ENCODE measurements at places on chromosomes 11 and 22.

DNA sequence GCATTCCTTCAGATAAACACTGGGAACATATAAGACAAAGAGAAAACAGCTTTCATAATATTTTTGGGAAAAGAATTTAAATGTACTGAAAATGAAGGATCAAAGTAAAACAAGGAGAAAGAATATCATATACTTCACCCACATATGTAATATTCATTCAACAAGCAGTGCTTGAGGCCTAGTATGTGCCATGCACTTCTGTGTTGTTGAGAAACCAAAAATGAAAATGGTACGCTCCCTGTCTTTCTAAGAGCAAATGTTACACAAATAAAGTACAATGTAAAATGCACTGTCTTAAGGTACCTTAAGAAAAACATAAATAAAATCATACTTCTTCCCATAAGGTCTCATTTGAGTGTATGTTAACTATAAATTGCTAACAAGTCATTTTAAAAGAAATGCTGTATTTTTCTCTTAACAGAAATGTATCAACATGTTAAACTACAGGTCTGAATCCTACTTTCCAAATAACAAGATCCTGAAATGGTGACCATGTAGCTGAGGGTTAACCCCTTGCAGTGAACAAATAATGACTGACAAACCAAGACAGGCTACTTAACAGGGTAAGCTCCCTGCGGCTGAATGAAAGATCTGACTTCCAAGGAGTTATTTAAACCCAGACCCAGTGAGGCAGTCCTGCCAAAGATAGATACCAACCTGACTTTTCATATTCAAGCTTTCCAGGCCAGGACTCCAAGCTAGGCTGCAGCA lies 377.6 kb downstream of the DCDC1 start:
- no peak for DNase-seq

- DNase-seq: peak; percentile 27
Observed at GRCh38 chr11:74320538-74320937, 9.1 kb upstream of the P4HA3 start.

DNA sequence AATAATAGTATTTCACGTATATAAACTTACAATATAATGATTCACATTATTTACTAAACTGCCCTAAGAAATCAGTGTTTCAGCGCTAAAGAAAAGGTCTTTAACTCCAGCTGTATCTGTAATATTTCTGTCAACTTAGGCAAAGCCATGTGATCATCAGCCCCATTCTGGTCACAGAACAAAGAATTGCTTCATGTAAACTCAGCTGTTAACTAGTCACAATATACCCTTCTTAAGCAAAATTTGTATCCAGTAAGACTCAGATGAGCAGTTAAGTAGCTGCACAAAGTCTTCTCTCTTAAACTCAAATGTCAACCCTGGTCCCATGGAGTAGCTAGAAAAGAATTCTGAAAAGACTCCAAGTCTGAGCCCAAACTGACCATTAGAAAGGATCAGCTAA lies 26.6 kb downstream of the HPS5 start:
- no peak for DNase-seq

- no peak for DNase-seq
Observed at GRCh38 chr11:16377746-16378145, 21.4 kb upstream of the SOX6 start.

- peak; percentile 37 for DNase-seq
Observed at GRCh38 chr11:18615628-18616392, 16.2 kb downstream of the MISFA start.

DNA sequence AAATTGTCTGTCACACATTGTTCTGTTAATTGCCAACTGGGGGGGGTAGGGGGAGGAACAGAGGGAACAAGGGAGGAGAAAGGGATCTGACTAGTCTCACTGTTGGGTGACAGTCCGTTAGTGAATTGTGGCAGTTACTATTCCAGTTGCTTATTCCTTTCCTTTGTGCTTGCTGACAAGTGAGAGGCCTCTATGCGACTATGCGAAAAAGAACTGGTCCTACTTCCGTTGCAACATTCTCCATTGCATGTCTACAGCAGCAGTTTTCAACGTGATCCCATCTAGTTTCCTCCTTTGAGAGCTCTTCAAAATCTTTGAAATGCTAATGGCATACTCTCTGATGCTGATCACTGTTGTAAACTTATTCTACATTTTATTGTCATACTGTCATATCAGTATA lies 672.2 kb downstream of the LRRC4C start:
- no peak for DNase-seq

DNA sequence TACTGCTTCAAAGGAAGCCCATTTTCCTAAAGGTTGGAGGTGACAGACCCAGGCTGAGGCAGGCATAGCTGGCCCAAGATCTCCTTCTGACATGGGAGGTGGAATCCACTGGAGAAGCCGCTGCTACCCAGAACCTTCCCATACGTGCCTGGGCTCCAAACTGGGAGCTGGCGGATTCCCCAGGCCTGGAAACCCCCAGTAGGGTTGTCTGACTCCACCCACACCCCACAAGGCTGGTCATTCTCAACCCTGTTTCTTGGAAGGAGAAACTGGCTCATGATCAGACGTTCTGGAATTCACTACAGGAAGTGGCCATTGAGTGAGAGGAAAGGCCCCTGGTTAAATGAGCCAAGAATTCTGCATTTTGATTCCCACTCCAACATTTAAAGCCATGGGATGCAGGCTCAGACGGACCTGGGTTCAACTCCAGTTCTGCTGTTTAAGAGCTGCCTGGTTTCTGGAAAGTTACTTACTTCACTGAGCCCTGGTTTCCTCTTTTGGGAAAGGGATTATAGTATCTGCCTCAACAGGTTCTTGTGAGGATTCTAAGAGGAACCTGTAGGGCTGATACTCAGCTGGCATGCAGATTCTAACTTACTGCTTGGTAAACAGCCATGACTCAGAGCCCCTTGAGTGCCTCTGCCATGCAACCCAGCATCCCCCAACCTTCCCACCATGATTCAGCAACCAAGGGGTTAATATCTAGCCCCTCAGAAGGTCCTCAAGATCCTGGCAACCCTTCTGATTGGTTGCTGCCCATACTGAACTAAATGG lies 19.4 kb upstream of the TSKU start:
- peak; percentile 86 for DNase-seq

DNA sequence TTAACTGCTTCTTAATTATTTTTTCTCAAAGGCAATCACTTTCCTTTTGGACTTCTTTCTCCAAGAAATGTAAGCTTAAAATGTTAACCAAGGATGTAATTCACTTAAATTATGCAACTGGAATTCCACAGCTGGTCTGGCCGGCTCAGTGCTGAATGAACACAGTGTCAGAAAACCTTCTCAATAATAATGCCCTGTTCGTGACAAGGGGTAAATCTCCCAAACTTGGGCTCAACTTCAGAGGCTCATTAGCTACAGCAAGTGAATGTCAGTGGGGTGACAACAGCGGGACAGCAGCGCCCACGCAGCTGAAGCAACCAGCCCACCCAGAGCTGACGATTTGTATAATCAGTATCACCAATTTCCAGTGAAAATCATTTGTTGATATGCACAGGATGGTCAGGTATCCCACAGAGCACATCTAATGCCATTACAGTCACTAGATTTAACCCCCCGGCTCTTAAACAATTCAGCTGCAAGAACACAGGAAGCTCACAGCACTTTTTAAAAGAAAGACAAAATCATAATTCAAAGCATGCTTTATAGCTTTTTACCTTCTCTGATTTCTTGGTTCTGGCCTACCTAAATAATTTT lies 704.8 kb downstream of the DLG2 start:
- no peak for DNase-seq

- DNase-seq: no peak
Observed at GRCh38 chr11:93783765-93784144, 327 bp upstream of the MED17 start.

DNA sequence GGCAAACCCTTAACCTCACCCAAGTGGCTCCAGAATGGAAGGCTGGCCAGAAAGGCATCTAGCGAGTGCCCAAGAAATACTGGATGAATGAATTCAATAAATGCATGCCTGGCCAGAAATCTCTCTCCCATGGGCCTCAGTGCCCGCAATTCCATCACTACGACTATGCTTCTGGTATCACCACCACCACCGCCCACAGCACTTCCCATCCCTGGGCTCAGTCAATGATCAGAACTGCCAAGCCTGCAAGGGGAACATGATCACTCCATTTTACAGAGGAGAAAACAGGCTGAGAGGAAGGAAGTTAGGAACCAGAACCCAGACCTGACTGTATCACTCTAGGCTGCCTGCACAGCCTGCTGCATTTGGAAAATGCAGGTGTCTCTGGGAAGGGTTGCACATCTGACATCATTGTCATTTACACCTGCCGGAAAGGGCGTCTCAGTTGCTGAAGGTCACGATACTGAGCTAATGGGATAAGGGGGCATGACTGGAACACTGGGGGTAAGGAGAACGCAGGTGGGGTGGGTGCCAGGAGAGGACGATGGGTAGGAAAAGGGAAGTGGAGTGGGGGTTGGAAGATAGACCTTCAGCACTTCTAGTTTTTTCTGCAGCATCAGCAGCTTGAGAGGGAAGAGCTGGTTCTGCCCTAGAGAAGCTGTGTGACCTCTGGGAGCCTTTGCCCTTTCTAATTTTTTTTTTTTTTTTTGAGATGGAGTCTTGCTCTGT lies 3.2 kb downstream of the GPR152 start:
- no peak for DNase-seq

DNA sequence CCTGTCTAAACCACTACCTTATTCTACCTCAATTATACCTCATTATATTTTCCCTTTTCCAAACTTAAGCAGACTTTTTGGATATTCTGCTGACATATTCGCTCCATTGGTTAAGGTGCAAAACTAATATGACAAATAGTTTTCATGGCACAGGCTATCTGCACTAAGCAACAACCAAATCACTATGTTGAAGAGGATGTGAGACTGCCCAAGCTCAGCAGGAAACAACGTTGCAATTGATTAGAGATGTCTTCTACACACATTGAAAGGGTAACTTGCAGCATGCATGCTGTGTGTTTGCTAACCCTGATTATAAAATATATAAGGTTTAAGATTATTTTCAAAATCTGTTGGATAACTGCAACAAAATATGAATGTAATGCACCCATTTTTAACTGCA lies 61.6 kb downstream of the STK33 start:
- DNase-seq: no peak

- DNase-seq: no peak
Observed at GRCh38 chr11:118820412-118821357, 29.7 kb upstream of the DDX6 start.

- no peak for DNase-seq
Observed at GRCh38 chr11:102683277-102683676, 22.3 kb downstream of the MMP27 start.

- no peak for DNase-seq
Observed at GRCh38 chr11:96869207-96869606, 479.4 kb downstream of the JRKL start.

- peak; percentile 45 for DNase-seq
Observed at GRCh38 chr11:36156161-36156816, 132.9 kb downstream of the COMMD9 start.

DNA sequence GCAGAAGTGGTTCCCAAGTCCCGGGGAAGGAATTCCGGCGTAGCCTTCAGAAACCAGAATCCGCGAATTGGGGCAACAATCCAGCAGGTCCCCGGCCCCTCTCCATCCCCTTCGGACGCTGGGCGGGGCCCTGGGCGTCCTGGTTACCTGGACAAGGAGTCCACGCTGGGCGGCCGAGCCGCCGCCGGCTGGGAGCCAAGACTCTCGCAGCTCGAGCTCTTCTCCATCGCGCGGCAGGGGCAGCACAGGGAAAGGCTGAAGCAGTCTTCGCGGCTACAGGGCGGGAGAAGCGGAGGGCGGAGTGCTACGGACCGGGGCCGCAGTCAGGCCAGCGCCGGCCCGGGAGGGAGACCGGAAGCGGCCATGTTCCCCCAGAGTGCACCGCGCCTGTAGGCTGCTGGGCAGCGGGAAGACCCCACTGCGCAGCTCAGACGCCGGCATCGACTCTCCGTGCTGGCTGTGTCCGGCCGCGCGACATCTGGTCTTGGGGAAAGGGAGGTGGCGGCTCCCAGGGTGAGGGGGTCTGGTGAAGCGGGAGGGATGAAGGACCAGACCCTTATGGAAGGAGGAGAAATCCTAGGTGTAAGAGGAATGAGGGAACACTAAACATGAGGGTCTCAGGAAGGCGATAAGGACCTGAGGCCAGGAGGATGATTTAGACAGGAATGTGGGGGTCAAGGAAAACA lies at the start of gene MTMR2:
Gene MTMR2, minus strand, starts transcription at position 380 of the 686 bp plus-strand sequence. Its CDS starts 153 bp downstream, at position 227.
- peak; percentile 74 for DNase-seq

DNA sequence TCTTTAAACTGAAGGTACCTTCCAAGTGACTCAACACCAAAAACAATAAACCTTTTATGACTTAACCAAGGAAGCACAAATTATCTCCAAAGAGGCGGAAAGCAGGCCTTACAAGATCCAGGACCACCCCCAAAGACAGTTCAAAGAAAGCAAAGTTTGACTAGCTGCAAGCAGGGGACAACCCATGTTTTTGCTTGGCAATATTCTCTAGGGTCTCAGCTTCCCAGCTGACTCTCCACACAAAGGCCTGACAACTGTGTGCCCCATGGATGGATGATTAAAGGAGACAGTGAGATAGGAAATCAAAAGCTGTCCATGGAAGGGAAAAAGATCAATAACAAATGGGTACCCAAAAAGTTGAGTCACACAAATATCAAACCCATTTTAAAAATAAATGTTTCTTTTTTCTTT lies 232.2 kb downstream of the DDX10 start:
- peak; percentile 44 for DNase-seq

DNA sequence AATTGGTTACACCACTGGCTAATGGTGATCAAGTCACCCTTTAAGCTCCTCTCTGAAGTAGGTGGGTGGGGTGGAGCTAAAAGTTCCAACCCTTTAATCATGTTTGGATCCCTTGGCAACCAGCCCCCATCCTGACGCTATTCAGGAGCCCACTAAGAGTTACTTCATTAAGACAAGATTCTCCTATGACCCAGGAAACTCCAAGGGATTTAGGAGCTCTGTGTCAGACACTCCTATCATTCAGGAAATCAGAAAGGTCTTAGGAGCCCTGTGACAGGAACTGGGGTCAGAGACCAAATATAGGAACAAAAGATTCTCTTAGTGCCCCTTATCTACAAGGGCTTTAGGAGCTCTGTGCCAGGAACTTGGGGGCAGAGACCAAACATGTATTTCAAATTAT lies 141.3 kb downstream of the ATG16L2 start:
- DNase-seq: no peak

DNA sequence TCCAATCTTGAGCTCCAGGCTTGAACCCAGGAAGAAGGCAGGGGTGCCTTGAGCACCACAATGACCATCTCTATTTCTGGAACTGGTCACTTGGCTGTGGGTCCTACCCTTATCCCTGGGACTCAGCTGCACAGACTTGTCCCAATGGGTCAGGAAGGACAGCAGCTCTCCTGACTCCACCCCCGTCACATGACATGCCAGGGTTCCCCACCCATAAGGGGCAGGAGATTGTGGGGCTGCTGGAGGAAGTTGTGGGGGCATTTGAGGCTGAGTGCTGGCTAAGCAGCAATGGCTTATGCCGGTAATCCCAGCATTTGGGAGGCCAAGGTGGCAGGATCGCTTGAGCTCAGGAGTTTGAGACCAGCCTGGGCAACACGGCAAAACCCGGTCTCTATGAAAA lies 56.2 kb downstream of the NFAM1 start:
- no peak for DNase-seq

- DNase-seq: no peak
Observed at GRCh38 chr11:105610871-105611571, 1.1 kb downstream of the GRIA4 start.
